ENCODE measurements at places on chromosomes 11 and 22. TPM values are rescaled to one million over a fixed set of nuclear protein-coding genes. Genes with fewer than 3 reads are reported as not detected.

GUCY1A2 gene
- total RNA-seq, result 12.4 TPM

DNA sequence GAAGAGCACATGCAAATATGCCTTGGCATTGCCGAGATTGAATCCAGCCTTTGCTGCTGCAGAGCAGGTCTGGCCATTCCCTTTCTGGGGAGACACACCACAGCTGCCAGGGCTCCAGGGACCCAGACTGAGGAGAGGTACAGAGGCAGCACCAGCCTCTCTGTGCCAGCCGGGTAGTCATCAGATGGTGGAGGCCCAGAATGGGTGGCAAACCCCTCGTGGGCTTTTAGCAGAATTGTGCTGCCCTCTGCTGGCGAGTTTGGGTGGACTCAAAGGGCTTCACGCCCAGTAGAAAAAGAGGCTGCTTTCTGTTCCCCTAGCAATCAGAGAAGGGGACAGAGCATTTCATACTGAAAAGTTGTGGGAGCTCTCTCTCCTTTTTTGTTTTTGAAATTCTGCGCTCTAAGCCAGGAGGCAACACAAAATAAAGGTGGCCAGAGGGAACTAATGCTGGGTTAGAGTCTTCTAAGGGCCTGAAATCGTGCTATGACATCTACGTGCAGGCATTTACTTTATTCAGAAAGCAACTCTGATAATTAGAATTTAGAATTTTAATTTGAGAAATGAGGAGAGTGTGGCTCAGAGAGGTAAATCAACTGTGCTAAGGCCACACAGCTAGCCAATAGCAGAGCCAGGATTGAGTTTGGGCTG is 158.8 kb upstream of the NAV2 start:
- peak; percentile 94 for DNase-seq

- no peak for DNase-seq
These were observed 13.8 kb upstream of the AIFM3 start for GRCh38 chr22:20953342-20953608.

DNA sequence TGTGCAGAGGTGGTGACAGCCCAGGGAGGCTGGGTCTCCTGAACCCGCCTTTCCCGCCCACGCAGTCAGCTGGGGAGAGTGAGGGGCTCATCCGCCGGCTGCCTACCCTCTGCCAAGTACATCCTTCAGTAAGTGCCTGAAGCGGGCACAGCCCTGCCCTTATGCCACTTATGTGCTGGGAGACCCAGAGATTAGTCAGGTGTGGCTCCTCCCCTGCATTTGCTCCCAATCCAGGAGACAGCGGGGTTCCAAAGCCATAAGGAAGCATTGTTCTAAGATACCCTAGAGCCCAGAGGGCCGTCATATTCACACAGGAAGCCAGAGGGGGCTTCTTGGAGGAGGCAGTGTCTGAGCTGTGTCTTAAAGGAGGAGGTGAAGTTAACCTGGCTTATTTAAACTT is 5.8 kb upstream of the PPP6R3 start:
- DNase-seq, result peak; percentile 57

Measured in sciatic nerve (tissue), 2 donors.